Activated CD4-positive, alpha-beta T cell treated with anti-CD3 and anti-CD28 coated beads, Interleukin-2, Interleukin-6, amounts not matched to agents 100 ng/mL and 50 ng/mL, durations not matched to agents 16 hours and 8 hours (primary cell): ENCODE measurements at places on chromosomes 2 and 18.

GRCh38 chr18:10410472-10411308, 43.7 kb upstream of the APCDD1 start:
- no peak for DNase-seq

- DNase-seq, result peak; percentile 15
Observed at GRCh38 chr2:201639205-201639604, 4.1 kb downstream of the TMEM237 start.

DNA sequence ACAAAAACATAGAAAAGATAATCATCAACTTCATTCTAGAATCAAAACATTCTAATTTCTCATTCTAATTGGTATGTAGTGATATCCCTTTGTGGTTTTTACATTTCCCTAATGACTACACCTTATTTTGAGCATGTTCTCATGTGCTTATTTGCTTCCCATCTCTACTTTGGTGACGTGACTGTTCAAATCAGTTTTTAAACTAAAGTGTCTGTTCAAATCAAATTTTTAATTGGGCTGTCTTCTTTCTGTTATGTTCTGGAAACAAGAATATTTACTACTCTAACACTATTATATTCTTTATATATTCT, 45.5 kb downstream of the YES1 start:
- no peak for DNase-seq

- DNase-seq, result no peak
Observed at GRCh38 chr2:230690439-230690838, 22.2 kb upstream of the CAB39 start.

DNA sequence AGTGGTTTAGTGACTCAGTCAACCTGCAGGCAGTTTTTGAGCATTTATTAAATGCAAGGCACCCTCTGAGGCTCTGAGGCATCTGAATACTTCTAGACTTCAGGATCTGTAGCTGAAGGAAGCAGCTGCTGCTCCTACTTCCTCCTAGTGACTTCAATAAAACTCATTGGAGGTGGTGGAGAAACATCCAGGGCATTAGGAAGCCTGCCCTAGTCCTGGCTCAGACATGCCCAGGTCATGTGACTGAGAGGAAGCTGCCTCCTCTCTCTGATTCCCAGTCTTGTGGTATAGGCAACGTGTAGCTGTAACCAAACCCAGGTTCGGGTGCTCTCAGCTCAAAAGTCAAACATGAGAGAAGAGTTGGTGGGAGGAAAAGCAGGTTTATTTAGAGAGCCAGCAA, 287.2 kb upstream of the GYPC start:
- no peak for DNase-seq

- DNase-seq, result no peak
Observed at GRCh38 chr2:124542932-124543640, 518.0 kb downstream of the CNTNAP5 start.

GRCh38 chr18:68735483-68736343, 20.8 kb upstream of the TMX3 start:
- peak; percentile 50 for DNase-seq

- DNase-seq, result no peak
Observed at GRCh38 chr2:141941210-141941714, 189.6 kb downstream of the LRP1B start.

GRCh38 chr18:49677081-49677480, 115.2 kb downstream of the LIPG start:
- no peak for DNase-seq

DNA sequence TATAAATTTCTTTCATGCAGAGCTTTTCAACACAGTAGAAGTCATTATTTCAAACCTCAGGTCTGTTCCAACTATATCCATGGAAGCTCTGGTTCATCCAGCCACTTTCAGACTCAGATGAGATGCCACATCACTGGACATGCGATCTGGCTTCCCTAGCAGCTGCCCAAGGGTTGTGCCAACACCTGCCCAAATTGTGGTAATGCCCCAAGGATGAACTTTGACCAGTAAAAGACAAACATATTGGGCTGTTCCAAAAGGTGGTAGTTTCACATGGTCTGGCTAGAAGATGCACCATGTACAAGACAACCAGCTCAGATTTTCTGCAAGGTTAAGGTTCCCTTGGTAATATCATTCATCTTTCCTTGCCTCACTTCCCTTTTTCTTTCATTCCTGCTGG, 101.9 kb downstream of the THADA start:
- no peak for DNase-seq

GRCh38 chr2:162838136-162838497, 450 bp downstream of the KCNH7 start:
- DNase-seq, result no peak

DNA sequence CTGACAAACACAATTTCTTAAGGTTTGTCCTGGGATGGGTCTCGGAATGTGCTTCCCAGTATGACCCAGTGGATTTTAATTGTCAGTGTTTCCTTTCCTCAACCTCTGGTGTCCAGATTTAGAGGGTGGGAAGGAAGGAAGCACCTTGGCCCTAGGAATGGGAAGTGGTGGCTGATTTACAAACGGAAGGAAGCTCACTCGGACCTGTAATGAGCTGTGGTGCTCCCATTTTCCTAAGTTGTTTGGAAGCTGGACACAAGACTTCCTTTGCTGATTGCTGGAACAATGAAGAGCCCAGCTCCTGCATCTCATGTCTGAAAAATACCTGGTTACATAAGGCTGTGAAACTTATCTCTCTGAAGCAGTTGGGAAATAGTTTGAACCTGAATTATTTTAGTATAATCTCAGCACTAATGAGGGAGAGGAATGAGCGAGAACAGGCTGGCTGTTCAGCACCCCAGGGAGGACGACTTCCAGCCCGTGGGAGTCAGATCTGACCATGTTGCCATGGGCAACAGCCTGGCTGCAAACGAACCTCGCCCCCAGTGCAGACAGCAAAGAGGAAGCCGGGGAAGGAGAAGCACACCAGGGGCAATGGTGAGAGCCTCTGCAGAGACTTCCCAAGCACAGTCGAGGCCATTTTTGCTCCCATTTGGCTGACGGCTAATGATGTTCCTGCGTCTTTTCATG, 74.4 kb upstream of the ASB18 start:
- DNase-seq, result no peak
